ENCODE measurements at places on chromosomes 11 and 22.
A peak's percentile ranks its signal among the peaks of the same experiment; 100 is the strongest.

DNA sequence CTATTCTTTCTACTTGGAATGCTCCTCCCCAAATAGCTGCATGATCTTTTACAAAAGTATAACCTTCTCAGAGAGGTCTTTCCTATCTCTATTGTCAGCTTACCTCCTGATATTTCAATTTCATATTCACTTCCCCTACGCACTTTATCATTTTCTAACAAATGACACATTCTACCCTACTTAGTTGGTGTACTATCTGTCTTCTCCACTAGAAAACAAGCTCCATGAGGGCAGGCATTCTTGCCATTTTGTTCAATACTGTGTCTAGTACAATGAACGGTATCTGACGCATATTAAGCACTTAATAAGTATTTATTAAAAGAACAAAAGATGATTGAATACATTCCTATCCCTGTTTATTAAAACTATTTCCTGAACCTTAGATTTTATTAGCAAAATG lies 96.5 kb upstream of the APOA1 start:
- no peak for DNase-seq

- DNase-seq = no peak
Measured at GRCh38 chr11:16917941-16918340, 96.3 kb downstream of the PLEKHA7 start.

DNA sequence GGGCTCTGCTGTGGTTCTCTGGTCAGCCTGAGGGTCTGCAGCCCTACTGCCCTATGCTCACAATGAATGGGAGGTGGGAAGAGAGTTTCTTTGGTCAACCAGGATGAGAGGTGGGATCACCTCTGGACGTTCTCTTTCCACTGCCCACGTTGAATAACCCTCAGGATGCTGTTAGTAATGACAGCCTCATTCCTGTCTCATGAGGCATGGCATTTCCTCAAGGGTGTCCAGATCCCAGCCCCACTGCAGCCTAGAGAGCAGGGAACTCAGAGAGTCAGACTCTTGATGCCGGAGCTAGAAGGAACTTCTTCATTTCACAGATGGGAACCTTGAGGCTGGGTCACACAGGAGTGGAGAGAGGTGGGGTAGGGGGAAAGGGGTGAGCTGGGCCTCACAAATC lies 196.0 kb downstream of the CEP164 start:
- no peak for DNase-seq

DNA sequence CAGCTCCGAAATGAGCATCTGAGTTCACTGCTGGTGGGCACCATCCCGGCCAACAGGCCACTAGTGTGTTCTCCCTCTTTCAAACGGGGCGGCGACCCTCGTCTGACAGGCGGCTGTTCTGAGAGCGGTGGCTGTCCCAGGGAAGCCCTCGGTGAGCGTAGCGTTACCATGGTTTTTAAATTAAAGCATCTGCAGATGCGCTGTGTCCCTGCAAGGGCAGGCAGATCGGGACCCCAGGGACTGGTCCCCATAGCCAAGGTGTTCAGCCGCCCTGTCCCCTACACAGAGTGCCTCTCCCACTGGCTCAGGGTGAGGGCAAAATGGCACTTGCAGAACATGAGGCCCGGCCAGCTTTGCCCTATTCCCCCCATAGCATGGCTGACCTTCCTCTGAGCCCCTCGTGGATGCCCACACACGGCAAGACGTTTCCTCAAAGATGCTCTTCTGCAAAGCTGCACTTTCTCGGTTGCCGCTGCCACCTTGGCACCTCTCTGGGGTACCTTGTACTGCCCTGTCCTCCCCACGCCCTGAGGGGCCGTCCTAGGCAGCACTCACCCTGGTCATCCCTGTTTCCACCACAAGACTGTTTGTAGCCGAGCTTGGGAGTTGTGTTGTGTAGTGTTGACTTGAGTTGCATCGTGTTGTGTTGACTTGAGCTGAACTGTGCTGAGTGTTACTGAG lies 51.9 kb upstream of the KCNQ1OT1 start:
- no peak for DNase-seq

DNA sequence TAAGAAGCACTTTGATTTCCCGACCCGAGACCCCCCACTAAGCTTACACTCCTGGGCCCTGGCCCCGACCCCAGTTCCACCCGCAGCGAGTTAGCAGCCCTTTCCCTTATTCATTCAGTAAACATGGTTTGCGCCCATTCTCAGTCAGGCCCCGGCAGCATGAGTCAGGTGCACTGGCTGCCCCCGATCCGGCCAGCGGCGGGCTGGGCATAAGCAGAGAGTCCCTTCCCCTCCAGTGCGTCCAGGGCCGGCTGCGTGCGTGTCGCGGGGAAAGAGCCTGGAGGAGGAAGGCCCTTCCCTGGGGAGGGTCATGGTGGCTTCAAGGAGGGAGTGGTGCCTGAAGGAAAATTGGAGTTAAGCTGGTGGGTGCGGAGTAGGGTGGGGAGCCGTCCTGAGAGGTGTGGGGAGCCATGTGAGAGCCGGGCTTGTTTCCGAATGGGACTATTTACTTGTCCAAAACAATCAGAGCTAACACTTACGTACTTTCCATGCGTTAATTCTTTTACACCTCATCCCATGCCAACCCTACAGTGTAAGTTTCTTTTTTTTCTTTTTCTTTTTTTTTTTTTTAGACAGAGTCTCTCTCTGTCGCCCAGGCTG lies 657 bp downstream of the IGHMBP2 start:
- DNase-seq = peak; percentile 41

DNA sequence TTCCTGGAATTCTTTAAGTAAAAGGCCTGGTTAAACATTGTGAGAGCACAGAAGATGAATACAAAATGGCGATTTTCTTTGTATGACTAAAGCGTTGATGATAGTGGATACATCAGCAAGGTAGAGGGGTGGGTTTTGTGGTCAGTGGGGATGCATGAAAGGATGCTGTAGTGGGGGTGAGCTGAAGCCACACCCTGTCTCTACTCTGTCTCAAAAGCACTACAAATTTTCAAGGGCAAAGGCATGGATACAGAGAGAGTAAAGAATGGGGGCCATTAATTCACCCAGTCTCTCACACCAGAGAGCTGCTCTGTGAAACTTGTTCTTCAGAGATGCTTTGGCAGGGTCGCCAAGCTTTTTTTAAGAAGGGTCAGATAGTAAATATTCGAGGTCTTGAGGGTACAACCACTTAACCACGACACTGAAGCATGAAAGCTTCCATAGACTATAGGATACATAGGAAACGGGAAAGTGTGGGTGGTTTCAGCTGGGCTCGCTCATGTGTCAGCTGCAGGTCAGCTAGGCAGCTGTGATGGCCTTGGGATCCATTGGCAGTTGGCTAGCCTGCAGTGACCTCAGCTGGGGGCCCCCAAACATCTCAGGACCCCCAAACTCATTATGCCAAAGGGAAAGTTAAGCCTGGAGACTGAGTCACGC lies 8.3 kb downstream of the TMEM138 start:
- DNase-seq = no peak

DNA sequence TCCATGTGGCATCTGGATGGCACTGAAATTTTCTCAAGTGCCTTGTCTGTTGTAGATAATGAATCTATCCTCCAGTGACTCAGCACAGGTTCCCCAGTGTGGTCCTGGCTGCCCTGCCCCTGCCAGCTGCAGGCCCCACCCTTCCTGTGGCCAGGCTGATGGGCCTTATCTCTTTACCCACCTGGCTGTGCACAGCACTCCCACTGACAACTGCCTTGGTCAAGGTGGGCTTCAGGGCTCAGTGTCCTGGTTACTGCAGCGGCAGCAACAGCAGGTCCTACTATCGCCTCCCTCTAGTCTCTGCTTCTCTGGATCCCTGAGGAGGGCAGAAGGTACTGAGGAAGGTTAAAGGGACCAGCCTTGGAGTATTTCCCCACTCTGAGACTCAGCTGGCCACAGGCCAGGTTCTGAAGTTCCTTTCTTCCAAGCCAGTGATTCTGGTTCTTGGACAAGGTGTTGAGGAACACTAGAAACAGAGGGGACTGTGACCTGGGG lies 3.1 kb downstream of the HMBS start:
- no peak for DNase-seq

GRCh38 chr11:24344222-24344621 lies 152.6 kb upstream of the LUZP2 start:
- DNase-seq = no peak

- no peak for DNase-seq
Measured at GRCh38 chr22:36641902-36642640, 61.5 kb downstream of the CACNG2 start.

DNA sequence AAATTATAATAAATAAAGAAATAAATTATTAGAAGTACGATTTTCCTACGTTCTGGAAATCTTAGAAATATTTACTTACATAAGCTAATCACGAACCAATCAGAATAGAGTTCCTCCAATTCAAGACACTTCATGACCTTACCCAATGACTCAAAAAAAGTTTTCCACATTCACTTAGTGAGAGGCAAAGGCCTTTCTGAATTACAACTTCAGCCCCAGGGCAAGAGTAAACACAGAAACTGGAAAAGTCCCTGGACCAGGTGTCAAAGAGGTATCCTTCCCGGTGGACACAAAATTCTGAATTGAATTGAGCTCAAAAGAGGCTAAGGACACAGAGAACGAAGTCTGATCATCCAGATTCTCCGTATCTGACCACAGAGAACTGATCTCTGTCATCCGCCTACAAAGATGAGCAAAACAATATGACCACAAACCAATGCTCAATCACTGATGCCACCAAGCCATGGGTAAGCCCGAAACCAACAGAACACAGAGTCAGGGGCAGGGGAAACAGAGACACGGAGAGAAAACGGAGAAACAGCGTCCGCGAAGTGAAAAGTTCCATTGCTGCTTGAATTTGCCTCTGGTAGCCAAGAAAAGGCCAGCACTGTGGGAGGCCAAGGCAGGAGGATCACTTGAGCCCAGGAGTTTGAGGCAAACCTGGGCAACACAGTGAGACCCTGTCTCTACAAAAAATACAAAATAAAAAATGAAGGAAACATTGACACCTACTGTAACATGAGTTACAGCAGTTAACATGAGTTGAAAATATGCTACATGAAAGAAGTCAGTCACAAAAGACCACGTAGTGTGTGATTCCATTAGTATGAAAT lies 6.8 kb downstream of the BID start:
- no peak for DNase-seq

DNA sequence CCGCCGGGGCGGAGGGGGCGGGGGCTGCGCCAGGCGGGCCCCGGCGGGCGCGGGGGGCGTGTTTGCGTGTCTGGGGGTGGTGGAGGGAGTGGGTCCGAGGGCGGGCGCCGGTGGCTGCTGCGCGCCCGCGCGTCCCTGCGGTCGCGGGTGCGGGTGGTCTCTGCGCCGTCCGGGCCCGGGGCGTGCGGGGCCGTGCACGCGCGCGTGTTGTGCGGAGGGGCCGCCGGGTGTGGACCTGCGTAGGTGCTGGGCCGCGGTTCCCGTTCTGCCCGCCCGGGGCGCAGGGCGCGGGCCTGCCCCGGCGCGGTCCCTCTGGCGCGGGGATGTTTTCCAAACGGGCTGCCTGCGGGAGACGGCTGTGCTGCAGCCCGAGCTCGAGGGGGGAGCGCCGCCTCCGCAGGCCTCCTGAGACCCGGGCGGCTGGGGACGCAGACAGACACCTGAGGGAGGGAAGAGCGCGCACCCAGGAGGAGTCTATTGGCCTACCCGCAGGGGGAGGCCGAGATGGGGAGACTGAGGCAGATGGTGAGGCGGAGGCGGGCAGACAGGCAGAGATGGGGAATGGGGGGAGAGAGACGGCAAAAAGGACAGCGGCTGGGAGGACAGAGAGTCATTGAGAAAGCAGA lies 442 bp downstream of the PELI3 start:
- DNase-seq = peak; percentile 46

GRCh38 chr11:10792385-10793068 lies 16.2 kb downstream of the EIF4G2 start:
- DNase-seq = peak; percentile 81
